ENCODE measurements at places on chromosomes 7 and 10.

- DNase-seq, result no peak
These were observed 22.7 kb downstream of the LUC7L2 start for GRCh38 chr7:139382439-139382838.

- no peak for DNase-seq
These were observed 258.5 kb downstream of the AGMO start for GRCh38 chr7:15303357-15303756.

- DNase-seq, result no peak
These were observed 135.4 kb upstream of the POT1 start for GRCh38 chr7:125065001-125065400.

- DNase-seq, result no peak
These were observed 921.5 kb downstream of the NRG3 start for GRCh38 chr10:82796510-82796909.

GRCh38 chr7:96709381-96710228 lies at the start of gene SEM1:
TSS of gene SEM1 (minus strand) at chr7:96709846. CDS start at chr7:96709763, 83 bp downstream.
- peak; percentile 84 for DNase-seq

DNA sequence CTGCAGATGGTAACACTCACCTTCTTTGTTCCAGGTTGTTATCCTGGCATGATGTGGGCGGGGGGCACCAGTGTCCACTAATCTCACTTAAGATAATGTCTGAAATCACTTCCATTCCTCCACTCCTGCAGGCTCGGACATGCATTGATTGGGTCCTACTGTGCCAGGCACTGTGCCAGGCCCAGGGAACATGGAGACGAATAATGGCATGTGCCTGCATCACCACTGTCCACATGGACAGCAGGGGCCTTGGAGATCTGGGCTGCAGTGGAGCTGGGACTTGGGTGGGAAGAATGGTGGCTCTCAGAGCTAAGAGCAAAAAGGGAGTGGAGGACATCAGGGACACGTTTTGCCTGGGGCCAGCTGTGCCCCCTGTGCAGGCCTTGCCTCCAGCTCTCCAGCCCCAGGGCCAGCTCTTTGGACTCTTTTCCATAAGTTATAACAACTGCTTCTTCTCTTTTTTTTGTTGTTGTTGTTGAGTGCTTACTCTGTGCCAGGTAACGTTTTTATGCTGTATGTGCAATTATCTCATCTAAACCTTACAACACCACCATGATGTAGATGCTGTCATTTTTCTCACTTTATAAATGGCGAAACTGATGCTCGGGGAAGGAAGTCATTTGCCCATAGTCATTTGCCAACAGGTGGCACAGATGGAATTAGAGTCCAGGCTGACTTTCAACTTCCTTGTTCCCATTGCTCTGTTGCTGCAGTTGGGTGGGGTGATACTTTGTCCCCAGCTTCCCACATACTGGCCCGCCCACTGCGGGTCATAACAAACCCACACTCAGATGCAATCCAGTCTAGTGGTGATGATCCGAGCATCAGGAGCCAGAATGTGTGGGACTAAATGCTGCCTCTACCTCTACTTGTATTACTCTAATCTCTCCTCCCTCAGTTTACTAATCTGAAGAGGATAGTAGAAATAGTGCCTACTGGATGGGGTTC lies 19.1 kb downstream of the PLPP4 start:
- DNase-seq, result no peak

DNA sequence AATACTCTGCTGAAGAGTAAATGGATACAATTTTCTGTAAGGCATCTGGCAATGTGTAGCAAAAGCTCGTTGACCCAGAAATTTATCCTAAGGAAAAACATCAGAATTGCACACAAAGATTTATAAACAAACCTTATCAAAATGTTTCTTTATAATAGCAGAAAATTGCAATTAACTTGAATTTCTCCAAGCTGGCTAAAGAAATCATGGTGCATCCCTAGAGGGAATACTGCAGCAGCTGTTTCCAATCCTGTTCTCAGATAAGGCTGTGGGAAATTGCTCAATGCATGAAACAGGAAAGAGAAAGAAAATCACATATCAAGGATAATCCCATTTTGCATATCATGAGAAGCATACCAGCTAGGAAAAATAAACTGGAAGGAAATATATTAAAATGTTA lies 18.7 kb downstream of the TACR2 start:
- no peak for DNase-seq

DNA sequence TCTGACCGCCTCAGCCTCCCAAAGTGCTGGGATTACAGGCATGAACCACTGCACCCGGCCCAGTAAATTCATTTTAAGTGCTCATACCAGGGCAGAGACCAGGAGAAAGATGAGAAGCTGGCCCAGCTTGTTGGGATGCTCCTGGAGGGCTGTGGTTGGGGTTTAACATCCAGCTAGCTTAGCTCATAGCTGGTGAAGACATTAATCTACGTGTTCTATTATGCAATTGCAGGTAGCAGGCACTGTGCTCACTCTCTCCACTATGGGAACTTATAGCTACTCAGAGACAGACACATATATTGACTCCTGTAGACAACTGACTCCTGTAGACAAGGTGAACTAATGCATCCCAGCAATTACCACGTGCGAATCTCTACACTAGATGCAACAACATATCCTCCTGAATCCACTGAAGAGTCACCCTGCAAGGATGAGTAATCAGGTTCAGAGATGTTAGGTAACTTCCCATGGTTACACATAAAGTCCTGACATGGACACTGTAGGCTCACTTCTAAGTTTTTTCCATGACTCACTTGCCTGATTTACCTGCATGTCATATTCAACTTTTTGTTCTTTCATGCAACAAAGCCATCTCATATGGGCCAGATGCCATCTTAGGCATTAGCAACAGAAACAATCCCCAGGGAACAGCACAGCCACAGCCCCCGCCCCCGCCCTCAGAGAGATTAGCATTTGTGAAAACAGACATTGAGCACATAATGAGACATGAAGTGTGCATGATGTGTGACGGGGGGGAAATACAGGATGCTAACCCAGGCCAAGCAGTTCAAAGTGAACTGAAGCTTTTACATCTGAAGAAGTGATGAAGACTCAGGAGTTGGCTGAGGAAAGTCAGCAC lies 37.2 kb downstream of the ERLIN1 start:
- DNase-seq, result no peak

- no peak for DNase-seq
These were observed 335.2 kb upstream of the NPSR1 start for GRCh38 chr7:34322841-34323240.

DNA sequence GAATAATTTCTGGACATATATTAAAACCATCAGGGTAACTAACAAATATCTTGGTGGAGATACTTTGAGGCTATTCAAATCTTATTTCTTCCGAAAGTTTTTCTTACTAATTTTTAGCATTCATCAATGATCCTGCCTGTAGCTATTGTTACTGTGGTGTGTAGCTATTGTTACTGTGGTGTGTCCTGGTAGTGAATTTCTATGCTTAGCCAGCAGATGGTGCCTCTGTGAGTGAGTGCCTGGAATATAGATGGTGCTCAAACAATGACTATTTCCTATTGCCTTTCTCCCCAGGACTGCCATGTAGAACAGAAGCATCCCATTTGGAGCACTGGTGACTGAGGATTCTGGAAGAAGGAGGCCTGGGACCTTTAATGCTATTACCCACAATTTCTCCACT lies 245.7 kb downstream of the CCSER2 start:
- DNase-seq, result no peak

DNA sequence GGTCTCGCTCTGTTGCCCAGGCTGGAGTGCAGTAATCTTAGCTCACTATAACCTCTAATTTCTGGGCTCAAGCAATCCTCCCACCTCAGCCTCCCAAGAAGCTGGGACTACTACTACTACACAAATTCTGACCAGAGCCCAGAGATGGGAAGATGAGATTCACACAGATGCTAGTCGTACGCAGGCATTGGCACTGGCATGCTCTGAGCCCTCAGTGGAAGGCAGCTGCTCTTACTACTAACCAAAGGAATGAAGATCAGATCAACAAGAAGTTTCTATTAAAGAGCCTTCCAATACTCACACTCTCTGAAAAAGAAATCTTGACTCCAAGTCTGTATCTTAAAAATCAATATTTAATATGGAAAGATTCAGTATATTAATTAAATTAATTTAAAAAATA lies 10.7 kb downstream of the GDF2 start:
- no peak for DNase-seq

DNA sequence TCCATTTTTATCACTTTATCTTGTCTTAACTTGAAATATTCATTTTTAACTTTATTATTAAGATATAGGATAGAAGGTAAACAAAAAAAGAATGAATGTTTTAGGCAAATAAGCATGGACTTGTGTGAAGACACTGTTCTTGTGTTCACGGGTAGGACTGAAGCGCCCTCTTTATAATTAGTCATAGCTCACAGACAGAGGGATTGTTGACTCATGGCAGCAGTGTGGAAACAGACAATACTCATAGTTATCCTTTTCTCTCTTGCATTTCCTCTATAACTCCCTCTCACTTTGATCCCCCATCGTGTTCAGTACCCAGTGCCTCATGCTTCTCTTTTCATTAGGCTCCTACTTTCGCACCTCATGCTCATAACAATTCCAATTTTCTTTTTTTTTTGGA lies 731.8 kb downstream of the PHTF2 start:
- DNase-seq, result no peak

- no peak for DNase-seq
These were observed 82.8 kb upstream of the GNA12 start for GRCh38 chr7:2926896-2927405.

DNA sequence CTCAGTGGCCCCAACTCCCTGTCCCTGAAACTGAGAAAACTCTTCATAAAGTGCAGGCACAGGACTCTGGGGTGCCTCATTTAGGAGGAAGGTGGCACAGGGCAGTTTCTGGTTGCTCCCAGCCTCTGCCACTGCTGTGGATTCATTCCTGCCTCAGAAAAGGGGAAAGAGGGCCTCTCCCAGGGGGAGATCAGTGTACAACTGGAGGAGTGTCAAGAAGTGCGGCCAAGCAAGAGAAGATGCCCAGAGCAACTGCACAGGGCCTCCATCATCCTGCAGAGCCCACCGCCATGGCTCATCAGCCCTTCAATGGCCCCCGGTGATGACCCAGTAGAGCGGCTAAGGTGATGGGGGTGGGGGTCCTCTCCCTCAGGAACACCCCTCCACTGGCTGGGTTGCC lies 150.3 kb downstream of the PLXNA4 start:
- DNase-seq, result no peak

- DNase-seq, result no peak
These were observed 17.7 kb downstream of the CCL24 start for GRCh38 chr7:75795831-75796285.

- DNase-seq, result no peak
These were observed 415.2 kb upstream of the ZMIZ1 start for GRCh38 chr10:78653555-78653954.

GRCh38 chr7:158685693-158686092 lies 18.9 kb downstream of the NCAPG2 start:
- DNase-seq, result no peak

DNA sequence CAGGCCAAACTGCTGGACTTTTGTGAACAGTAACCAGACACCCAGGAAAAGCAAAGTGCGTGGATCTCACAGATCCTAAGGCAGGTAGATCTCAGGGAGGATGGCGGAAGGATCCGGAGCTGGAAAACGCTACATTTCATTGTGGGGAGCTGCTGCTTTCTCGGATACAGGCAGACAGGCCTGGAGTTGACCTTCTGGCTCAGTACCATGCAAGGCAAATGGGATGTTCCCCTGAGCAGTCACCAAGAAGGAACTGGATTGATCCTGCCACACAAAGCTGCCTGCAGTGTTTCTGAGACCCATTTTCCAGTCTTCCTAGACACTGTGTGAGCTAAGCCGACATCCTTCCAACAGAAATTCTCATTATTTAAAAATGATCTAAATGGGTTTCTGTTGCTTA lies 65.5 kb downstream of the ZRANB1 start:
- DNase-seq, result no peak

- no peak for DNase-seq
These were observed 16.5 kb downstream of the MYPN start for GRCh38 chr10:68125772-68126171.

DNA sequence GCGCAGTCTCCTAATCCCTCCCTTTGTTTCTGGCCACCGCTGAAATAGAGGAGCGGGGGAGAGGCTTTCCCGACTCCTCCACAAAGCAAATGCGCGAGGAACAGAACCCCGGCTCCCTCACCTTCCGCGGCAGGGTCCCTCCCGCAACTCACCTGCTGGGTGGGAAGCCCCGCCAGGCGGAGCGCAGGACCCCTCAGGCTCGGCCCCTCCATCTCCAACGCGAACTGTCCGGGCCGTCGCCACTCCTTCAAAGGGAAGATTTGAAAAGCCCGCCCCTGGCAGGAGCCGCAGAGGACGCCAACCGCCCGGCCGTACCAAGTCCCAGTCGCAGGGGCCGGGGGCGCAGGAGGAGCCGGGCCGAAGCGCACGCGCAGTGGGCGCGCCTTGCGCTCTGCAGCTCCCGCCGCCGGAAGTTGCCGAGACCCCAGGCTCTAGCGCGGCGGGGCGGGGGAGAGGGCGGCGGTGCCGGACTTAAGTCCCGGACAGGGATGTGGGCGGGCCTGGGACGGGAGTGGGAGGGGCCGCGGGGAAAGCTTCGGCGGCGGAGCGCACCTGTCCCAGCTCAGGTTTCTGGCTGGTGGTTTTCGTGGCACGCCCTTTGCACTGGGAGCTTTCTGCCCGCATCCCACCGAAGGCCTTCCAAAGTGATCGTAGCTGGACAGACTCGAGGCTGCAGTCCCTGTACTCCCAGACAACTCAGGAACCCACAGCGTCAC lies at the start of gene RTKN2:
Gene RTKN2, minus strand, starts transcription at position 446 of the 716 bp plus-strand sequence. Its CDS starts 234 bp downstream, at position 212.
- DNase-seq, result peak; percentile 62

- no peak for DNase-seq
These were observed 74.1 kb upstream of the KCNMA1 start for GRCh38 chr10:77711683-77712049.

GRCh38 chr10:124459395-124459794 lies 2.2 kb upstream of the LHPP start:
- no peak for DNase-seq

- no peak for DNase-seq
These were observed 449.7 kb downstream of the AUTS2 start for GRCh38 chr7:70047891-70048448.

DNA sequence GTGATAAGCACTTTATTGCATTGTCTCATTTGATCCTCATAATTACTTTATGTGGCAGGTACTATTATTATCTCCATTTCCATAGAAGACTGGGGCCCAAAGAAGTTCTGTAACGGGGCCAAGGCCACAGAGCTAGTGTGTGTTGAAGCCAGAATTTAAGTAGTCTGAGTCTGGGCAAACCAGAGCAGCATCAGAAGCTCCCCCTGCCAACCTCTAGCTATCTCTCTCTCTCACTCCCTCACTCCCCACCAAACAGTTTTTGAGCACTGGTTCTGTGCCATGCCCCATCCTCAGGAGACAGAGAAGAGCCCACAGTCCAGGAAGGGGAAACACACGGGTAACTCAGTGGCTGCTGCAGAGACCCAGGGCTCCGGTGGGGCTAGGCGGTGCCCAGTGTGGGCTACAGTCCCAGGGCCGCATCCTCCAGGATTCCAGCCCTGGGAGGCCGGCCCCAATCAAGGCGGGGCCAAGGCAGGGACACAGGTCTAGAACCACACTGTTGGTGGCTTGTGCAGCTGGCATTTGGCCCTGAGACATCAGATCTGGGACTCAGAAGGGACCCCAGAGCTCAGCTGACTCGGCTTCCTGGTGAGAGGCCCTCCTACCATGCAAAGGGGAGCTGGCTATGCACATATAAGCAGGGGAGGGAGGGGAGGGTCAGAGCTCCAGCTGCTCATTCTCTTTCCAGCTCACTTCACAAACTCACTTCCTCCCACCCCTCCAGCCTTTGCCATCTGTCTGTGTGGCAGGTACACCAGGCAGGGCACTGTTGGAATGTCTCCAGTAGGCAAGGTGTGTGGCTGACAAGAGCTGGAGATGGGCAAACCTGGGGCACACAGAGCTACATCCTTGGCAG lies 34.4 kb downstream of the COL13A1 start:
- no peak for DNase-seq

Measured in erythroblast (primary cell).